ENCODE measurements at places on chromosomes 1 and 21.

GRCh38 chr1:41530411-41530810, 45.9 kb upstream of the EDN2 start:
- no peak for DNase-seq

GRCh38 chr1:209645574-209646452, 6.4 kb downstream of the LAMB3 start:
- no peak for DNase-seq

- no peak for DNase-seq
Measured at GRCh38 chr1:184340984-184341383, 45.8 kb upstream of the C1orf21 start.

DNA sequence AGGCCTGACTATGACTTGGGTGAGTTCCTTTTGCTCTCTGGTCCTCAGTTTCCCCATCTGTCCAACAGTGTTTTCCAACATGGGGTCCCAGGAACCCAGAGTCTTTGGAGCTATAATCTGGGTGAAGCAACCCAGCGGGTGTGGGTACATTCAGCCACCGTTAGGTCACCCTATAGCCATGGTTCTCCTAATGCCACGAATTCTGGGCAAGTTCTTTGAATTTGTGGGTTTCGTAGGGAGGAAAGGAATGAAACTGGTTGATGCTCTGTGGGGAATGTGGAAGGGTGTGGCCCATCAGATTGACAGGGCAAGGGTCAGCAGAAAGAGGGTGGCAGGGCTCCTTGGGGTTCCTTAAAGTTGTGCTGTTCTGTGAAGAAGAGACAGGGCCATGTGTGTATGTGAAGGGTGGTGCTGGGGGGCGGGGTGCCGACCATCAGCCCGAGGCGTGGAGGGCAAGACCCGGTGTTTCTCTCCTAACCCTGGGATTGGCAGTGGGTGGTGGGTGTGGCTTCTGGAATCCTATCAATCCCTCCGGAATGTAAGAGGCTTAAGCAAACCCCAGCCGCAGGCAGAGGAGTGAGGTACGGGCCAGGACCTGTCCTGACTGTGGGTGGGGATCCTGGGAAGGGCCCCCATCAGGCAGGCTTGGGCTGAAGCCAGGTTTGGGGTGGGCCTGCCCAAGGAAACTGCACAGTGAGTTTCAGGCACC, 35.5 kb upstream of the ZNF362 start:
- no peak for DNase-seq

- DNase-seq: no peak
Measured at GRCh38 chr1:3899754-3900149, 320 bp downstream of the C1orf174 start.

DNA sequence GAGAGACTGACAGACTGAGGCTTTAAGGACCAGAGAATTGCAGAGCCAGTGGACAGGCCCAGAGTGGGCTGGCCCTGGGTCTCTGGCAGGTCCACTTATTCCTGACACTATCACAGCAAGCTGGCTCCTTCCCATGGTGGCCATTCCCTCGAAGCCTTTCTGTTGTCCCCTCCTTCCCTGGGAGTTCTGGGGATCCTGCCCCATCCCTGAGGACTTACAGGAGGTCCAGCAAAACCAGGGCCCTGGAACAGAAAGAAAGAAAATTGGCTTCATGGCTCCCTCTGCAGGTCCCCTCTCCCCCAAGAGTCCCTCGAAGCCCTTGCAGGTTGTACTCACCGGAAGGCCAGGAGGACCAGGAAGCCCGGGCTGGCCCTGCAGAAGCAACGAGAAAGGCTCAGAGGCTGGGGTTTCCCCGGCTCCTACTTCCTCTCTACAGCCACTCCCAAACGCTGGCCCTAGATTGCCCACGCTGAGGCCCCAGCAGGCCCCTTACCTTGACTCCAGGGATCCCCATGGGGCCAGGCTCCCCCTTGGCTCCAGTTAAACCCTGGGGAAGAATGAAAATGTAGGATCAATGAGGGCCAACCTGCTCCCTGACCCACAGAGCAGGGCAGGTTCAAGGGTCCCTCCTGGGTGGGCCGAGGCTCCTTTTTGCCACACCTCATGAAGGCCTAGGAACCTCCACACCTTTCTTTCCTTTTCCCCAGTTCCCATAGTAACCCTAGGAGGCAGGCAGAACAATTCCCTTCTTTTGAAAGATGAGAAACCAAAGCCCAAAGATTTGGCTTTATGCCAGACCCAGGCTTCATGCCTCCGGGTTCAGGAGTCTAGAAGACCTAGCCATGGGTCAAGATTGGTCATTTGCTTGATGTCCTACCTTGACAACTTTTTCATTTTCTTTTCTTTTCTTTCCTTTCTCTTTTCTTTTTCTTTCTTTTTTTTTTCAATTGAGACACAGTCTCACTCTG, 4.6 kb downstream of the COL9A2 start:
- no peak for DNase-seq

- DNase-seq: peak; percentile 95
Measured at GRCh38 chr1:154272217-154272998, at the start of gene HAX1. Gene HAX1, plus strand, starts transcription at chr1:154272629. Its CDS starts 95 bp downstream, at chr1:154272724.

GRCh38 chr1:36387141-36387949, 1.6 kb upstream of the STK40 start:
- DNase-seq: no peak

- no peak for DNase-seq
Measured at GRCh38 chr1:238139713-238140112, 249.0 kb upstream of the ZP4 start.

DNA sequence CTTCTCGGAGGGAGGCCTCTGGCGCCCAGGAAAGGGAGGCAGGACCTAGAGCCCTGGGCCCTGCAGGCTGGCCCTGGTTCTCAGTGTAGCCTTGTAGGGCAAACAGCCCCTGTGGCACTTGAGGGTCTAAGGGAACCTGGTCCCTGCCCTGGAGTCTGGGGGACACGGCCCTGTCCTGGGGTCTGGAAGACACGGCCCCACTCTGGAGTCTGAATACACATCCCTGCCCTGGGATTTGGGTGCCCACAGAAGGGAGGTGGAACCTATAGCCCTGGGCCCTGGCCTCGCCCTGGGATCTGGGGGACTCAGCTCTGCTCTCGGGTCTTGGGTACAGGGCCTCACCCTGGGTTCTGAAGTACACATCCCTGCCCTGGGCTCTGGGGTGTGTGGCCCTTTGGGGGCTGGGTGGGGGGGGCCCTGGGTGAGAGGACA, 97.9 kb downstream of the OBSCN start:
- DNase-seq: no peak

GRCh38 chr1:14577261-14577660, 21.2 kb upstream of the KAZN start:
- no peak for DNase-seq

- peak; percentile 36 for DNase-seq
Measured at GRCh38 chr1:96722161-96722922, 758 bp downstream of the PTBP2 start.

DNA sequence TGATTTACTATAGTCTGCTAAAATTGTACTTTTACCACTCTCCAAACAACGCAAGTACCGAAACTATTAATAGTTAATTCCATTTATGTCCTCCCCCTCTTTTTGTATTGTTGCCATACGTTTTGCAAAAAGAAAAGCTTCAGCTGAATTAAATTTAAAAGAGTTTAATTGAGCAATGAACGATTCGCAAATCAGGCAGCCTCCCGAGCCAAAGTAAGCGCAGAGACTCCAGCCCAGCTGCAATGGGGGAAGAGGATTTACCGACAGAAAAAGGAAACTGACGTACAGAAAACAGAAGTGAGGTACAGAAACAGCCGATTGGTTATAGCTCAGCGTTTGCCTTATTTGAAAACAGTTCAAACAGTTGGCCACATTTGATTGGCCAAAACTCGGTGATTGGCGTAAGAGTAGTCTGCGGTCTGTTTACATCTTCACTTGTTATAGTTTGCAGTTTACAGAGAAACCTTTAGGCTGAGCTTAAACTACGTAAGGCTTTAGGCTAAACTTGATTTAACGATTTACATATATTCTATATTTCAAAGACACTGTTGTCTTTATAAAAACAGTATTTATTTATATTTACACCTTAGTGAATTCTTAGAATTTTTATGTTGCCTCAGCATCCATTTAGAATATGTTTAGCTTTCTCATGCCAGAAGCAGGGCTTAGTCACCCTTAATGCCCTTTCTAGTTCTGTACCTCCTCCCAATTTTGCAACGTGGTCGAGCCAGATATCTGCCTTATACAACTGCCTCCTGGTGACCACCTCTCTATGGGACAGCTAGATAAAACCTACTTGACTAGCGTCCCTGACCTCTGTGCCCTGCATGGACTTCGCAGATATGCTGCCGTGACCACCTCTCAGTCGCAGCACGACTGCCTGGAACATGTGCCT, 23.8 kb downstream of the CR1 start:
- DNase-seq: no peak
